ENCODE measurements at places on chromosomes 1 and 21.

DNA sequence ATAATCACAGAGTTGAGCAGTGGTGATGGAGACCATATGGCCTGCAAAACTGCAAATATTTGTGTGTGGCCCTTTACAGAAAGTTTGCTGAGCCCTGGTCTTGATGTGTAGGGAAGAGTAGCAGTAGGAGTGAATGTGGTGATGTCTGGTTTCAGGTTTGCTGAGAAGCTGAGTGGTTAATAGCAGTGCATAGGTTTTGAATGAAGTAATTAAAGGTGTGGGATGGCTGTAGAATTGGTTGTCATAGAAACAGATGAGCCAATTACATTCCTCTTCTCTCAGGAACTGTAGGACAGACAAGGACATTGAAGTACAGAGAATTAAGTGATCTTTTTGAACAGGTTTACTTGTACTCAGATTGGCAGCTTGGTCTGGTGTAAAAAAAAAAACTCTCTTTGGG, 37.4 kb downstream of the PRDM2 start:
- DNase-seq = no peak

- no peak for DNase-seq
Observed at GRCh38 chr1:162283657-162284056, 93.0 kb downstream of the SPATA46 start.

DNA sequence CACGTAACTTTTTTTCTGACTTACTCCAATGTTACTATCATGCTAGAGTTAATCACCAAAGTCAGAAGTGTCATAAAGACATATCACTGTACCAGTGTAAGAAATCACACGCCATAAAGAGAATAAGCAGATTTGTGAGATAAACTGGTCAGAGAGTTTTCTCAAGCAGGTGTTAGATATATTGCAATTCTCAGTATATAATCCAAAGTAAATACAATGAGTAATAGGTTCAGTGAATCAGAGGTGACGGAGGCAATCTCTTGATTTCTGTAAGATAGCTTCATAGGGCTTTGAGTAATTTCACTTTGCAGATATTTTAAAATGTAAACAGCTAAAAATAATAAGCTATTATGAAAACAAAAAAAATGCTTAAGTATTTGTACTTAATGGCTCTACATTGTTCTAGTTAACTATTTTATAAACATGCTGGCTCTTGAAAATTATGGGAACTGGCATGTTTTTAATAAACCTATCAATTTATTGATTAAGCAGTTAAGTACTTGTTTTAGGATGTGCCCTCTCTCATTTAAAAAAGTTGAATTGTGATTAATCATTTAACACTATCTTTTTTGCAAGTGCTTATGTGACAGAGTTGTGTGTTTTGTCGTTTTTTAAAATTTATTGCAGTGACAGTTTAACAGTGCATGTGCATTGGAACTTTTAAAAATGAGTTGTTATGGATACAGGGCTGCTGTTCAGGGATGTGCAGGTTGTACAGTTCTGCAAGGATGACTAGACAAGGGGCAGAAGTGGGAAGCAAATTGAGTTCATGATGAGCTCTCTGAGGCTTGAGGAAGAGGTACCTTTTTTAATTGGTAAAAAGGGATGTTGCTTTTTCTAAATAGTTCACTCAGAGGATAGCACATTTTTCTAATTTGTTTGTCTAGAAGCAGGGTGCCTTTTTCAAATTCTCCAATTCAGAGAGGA, 119.1 kb downstream of the USP25 start:
- DNase-seq = peak; percentile 36

GRCh38 chr1:179803918-179804317, 60.8 kb downstream of the FAM163A start:
- peak; percentile 59 for DNase-seq

GRCh38 chr1:189657715-189658114, 819.9 kb downstream of the BRINP3 start:
- DNase-seq = no peak

Measured in cardiac muscle cell (in vitro differentiated cells and primary cell).